M059J (cell line): ENCODE measurements at places on chromosomes 7 and 10.

DNA sequence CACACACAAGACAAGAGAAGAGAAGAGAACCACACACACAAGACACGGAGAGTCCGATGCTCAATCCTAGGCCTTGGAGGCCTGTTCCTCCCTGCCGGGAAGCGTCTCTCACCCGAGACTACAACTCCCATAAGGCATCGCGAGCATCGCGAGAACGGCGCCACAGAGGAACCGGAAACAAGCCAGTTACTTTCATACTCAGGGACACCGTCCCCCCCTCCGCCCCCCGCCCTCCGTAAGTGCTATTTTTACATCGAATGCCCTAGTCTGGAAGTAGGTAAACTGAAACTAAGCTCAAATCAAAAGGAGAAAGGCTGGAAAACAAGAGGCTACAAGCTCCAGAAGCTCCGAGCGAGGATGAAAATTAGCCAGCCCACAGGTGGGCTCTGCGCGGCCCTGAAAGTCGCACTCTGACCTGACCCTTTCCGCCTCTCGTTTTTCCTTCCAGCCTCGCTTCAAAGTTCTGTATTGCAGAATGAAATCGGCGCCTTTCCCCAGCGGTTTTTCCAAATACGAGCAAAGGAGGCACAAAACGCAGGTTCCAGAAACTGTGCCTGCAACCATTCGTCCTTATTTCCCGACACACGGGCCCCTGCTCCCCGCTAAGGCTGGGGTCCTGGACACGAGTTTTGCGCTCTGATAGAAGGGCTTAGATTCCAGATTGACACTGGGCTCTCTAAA is 11.5 kb upstream of the DNAJC12 start:
- DNase-seq: peak; percentile 92

DNA sequence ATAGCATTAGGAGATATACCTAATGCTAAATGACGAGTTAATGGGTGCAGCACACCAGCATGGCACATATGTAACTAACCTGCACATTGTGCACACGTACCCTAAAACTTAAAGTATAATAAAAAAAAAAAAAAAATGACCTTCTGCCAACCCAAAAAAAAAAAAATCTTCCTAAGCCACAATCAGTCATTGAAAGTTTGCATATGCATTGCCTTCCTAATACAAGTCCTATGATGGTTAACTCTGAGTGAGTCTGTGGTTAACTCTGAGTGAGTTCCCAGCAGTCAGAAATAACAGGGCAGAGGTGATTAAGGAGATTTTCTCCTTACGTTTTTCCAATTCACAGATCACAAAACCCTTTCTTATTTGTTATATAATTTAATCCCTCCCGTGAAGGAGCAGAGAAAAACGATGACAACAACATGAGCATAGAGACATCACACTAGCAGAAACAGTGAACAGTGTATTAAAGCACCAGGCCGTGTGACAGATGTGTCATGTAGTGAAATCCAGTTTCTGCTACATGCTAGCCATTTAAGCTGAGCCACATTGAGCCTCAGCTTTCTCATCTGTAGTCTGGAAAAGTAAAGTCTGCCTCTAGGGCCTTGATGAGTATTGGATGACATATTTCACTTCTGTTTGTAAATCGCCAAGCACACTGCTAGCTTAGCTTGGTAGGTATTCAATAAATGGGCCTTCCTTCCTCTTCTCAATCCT is 7.4 kb upstream of the RNF148 start:
- DNase-seq: no peak

DNA sequence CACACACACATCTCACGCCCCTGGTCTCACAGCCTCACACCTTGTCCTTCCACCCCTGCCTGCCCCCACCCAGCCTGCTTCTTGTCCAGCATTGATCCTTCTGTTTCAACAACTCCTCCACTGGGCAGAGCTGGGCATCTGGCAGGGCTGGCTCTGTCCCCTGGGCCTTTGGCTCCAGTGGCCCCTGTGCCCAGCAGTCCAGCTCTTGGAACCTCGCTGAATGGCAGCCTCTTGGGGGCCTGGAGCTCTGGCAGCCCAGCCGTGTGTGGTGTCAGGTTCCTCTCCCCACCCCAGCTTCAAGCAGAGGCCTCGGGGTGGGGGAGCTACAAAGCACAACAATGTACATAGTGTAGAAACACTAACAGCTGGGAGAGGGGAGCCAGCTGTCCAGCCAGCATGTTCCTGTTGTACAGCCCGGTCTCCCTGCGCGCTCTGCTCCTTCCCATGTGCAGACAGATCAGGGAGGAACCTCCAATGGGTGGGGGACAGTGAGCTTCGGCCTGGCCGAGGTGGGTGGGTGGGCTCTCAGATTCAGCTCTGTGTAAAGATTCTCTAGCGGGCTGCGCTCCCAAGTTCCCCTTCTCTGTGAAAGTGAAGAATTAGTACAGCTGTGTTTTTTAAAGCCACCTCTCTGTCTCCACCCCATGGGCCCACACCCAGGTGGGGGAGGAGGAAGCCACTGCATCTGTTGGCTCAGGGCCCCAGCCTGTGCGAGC is 19.4 kb downstream of the ZMIZ2 start:
- no peak for DNase-seq

DNA sequence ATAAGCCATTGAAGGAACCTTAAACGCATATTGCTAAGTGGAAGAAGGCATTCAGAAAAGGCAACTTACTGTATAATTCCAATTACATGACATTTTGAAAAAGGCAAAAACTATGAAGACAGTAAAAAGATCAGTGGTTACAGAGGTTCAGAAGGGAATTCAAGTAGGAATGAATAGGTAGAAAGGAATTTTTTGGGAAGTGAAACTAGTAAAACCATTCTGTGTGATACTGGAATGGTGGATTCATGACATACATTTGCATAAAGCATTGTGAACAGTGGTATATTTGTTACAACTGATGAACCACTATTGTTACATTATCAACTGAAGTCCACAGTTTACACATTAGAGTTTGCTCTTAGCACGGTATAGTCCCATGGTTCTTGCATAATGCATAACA is 114.2 kb upstream of the GPR22 start:
- DNase-seq: peak; percentile 62

GRCh38 chr7:6621195-6622133 is 6.1 kb downstream of the ZNF853 start:
- DNase-seq: no peak
